NCI-H446 treated with DMSO at 0.1 percent for 48 hours (cell line): ENCODE measurements at places on chromosomes 2 and 18.

DNA sequence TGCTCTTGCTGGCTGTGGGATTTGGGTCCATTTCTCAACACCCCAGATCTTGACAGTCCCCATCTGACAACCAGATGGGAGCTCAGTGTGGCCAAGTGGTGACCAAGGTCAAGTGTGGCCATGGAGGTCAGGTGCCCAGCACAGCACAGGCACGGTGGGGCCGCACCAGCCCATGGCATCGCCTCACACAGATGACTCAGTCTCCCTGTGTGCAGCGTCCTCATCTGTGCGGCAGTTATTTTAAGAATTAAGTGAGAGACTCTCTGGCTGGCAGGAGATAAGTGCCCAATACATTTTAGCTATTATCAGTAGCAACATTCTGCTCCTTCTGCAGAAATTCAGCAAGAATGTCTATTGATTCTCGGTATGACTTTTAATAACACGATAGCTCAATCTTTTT is 167.2 kb downstream of the DDX1 start:
- DNase-seq = no peak

GRCh38 chr2:10678225-10678624 is 11.6 kb downstream of the NOL10 start:
- no peak for DNase-seq

GRCh38 chr2:11640132-11640531 is 29.9 kb downstream of the NTSR2 start:
- DNase-seq = no peak

DNA sequence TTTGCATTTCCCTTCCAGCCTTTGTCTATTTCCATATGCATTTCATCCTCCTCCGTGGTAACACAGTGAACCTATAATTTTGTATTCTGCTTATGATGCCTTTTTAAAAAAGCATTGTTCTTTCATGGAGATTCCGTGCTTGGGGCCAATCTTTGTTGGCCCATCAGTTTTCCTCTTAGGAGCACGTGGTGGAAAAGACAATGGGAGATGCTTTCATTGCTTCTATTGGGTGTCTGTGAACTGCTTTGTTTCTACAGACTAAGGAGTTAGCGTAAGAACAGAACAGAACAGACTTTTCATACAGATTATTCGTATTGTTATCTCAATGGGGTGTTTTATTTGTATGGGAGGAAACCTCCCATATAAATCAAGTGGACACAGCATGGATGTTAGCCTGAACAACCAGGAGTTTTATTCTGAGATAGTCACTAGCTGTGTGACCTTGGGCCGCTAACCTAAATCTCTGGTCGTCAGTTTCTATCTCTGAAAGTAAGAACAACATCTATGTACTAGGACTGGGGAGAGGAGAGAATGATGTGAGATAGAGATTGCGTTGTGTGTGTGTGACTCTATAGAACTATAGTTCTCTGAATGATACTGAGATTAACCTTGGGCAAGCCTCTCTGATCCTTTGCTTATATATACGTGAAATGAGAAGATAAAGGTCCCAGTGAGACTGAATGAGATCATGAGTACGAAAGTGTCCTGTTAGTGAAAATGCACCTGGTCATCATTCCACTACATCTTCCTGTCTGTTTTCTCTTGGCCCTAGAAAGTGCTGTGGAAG is 22.9 kb upstream of the YWHAQ start:
- no peak for DNase-seq

DNA sequence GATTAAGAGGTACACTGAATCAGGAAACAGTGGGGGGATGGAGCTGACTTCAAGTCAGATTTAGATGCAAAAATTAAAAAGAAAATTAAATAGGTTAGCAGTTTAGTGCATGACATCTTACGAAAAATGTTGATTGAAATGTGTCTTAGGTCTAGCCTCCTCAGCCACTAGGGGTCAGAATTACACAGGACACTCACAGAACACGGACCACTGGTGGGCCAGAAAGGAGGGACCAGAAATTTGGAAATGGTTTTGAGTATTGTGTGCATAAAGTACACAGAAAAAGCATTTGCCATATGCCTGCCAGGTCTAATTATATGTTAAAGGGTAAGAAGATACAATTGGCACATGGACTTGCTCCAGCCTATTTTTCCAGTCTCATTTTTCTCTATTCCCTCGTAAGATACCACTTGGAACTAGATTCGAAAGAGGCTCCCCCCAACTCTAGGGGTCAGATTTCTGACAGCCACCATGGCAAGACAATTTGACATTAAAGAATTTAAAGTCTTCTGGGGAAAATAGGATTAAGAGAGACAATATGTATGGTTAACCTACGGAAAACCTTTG is 550.2 kb upstream of the SETBP1 start:
- peak; percentile 72 for DNase-seq

- no peak for DNase-seq
These were observed 65.5 kb upstream of the KLF7 start for GRCh38 chr2:207231106-207231865.

DNA sequence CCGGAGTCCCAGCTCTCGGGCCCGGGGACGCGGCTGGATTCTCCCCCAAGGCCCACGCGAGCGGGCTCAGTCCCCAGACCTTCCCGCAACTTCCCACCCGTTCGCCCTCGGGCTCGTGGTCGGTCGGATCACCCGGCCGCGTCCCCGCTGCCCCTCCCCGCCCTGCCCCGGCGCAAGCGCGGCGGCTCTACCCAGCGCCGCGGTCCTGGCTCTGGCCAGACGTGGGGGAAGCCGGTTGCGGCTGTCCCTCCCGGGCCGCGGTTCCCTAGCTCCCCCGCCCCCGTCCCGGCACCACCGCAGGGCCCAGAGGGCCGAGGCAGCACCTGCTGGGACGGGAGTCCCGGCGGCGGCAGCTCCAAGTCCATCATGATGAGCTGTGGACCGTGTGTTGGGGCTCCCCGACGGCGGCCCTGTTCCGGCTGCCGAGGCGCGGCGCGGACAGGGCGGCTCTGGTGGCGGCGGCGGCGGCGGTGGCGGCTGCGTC is 276 bp downstream of the NFE2L2 start:
- no peak for DNase-seq

- DNase-seq = no peak
These were observed 16.9 kb upstream of the CD28 start for GRCh38 chr2:203689426-203690116.

- no peak for DNase-seq
These were observed 34.2 kb downstream of the PMS1 start for GRCh38 chr2:189818249-189819038.

GRCh38 chr18:67621049-67621713 is 104.7 kb upstream of the DSEL start:
- DNase-seq = no peak

DNA sequence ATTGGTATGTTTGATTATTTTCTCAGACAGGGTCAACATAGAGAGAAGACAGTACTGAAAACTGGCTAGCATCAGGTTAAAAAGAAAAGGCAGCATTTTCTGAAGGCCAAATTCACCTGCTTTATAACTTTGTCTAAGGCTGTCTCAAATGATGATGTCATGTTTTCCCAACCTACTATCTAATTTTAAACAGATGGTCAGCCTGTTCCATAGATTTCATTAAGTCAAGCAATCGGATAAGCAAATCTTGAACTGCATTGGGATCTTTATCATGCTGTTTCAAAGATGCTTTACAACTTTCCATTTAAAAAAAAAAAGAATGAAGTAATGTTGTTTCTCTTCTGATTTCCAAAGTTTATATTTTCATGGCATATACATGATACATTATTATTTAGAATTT is 56.3 kb upstream of the SPOPL start:
- DNase-seq = no peak

GRCh38 chr2:70686577-70687460 is 81.2 kb downstream of the ADD2 start:
- DNase-seq = peak; percentile 34

GRCh38 chr18:51135795-51136194 is 61.7 kb downstream of the MEX3C start:
- DNase-seq = no peak

DNA sequence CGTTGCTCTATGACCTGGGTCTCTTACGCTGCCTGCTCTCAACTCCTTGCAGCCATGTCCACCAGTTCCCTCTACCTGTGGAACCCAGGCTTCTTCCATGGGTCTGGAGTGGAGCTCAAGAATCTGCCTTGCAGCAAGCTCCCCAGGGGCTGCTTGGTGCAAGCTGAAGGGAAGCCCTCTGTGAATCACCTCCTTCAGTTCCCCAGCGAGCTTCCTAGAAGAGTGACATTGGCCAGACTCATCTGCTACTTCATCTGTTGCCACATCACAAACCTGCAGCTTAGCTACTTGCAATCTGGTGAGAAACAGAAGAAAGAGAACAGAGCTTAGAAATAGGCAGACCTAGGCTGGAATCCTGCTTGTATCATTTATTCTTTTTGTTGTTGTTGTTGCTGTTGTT is 9.8 kb upstream of the EFR3B start:
- DNase-seq = no peak

DNA sequence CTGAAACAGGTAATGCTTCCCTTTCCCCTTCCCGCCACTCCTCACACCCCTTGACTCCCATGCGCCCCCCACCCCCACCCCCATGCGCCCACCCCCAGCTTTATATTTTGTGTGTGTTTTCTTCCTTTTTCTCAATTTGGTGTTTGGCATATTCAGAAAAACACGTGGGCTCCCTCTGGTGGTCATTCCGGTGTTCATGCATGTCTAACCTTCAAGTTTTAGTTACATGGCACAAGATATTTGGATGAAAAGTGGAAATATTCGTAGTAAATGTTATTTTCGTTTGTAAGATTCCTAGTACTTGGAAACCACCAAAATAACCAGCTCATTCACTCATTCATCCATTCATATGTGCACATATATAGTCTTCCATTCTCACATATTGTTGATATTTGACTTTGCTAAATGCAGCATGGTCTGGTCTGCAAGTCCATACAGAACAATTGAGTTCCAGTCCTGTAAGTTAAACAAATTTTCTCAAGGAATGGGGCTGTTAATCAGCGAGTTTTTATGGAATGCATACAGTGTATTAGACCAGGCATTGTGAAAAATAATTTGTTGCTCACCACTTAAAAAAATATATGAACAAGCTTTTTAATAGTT is 143.6 kb upstream of the MAP3K20 start:
- no peak for DNase-seq

DNA sequence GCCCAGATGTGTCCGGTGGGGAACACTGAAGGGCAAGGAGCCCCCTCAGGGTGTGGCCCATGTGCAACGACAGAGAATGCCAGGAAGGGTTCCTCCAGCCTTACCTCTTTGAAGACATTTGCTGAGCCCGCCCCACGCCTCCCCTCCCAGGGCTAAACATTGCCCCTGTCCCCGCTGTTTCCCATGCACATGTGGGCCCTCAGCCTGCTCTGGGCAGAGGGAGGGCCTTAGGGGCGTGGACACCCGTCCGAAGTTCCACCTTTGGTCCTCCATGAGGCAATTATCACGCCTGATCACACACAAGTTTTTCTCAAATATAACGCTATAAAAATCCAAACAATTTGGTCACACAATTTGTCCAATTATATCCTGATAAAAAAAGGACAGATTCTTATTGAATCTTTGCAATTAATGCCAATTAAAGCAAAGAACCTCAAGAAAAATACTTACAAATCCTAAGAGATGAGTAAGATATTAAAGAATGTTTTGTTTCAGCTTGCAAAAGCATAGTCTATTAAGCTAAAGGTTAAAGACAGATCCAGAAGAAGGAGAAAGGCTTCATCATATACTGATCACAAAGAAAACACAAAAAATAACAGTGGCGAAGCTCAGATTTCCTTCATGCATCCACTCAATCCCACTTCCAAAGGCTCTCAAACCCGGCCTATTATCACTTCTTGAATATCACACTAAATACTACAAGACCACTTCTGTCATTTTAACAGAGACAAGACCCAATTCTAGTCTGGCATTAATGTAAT is 55.2 kb upstream of the LDLRAD4 start:
- no peak for DNase-seq

DNA sequence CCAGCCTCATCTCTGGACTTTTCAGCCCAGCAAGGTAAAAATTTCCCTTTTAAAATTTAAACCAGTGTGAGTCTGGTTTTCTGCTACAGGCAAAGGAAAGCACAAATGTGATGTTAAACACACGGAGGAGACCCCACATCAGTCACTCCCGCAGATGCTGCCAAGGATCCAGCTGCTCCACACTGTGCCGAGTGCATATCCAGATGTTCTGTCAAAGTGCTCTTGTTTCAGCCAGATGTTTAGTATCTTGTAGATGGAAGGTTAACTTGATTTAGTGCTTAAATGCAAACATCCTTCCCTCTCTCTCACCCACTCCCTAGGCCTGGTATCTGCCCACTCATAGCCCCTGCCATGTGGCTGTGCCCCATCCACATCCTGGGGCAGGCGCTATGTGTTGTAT is 15.8 kb upstream of the ATOH8 start:
- DNase-seq = no peak

DNA sequence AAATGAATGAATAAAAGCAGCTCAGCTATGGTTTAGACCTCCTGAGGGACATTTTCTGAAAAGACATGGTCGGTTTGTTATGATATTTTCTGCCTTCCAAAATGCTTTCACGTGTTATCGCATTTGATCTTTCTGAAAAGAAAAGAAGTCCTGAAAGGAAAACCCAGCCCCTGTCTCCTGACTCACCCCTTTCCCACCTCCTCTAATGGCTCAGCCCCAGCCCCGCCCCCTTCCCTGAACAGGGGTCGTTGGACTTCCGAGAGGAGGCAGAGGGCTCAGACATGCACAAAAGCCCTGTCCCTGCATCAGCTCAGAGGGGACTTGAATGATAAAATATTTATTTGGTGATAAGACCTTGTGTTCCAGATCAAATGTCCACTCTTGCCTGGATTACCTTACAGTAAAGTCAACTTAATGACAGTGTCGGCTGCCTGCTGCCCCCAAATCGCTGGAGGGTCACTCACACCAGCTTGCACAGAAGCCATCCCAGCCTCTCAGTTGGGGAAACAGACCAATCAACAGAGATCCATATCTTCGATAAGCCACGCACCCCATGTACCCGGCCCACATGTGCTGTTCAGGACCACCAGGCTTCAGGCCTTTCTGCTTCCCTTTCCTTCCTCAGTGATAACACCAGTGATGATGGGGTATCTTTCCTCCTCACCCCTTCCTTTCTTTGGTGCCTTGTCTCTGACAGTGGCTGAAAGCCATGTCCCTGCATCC is 69.6 kb downstream of the CLHC1 start:
- no peak for DNase-seq

GRCh38 chr2:31247711-31248110 is 13.8 kb downstream of the EHD3 start:
- DNase-seq = no peak

GRCh38 chr2:594297-594949 is 82.8 kb downstream of the TMEM18 start:
- no peak for DNase-seq

DNA sequence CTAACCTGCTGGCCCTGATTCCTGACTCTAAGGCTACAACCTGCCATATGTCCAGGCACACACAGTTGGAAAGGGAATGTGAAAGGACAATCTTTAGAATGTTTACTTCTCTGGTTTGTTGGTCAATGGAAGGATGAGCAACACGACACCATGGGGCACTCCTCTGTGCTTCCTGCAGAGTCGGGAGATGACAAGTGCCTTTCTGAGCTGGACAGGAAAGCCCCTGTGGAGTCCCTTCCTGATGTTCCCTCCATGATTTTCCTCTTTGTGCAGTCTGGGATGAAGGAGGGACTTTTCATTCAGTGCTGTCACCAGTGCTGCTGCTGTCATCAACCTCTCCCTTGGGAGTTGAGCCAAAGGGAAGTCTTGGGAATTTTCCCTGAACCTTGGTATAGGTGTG is 22.6 kb upstream of the SERPINB7 start:
- no peak for DNase-seq
